ENCODE measurements at places on chromosomes 1 and 21. TPM values are rescaled to one million over a fixed set of nuclear protein-coding genes. Genes with fewer than 3 reads are reported as not detected.
A peak's percentile ranks its signal among the peaks of the same experiment; 100 is the strongest.

- H3K27ac ChIP-seq: no peak overlapping the region
- H3K4me1 ChIP-seq: no peaks in the 10 kb centered on the region
- DNase-seq: no peak
- no peaks in the 10 kb centered on the region for H3K36me3 ChIP-seq
Observed at GRCh38 chr1:23597635-23598388, 38.5 kb upstream of the ID3 start.

DNA sequence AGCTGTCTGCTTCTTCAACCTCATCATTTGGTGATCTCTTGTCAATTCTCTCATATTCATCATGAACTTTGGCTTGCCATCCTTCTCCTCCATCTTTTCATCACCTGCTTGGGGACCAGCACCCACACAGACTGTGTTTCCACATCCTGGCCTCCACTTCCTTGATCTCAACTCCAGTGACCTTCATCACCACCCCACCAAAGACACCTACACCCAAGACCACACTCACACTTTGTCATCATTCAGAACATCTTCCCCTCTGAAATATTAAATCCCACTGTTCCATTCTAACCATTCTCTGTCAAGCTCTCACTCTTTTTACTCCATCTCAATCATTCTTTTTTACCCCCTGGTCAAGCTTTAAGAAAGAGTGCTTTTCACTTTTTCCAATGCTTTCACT, 115.5 kb upstream of the VAV3 start:
- H3K4me3 ChIP-seq: no peak overlapping the region
- H3K27ac ChIP-seq: no peak overlapping the region
- no peaks in the 10 kb centered on the region for H3K36me3 ChIP-seq
- no peak for DNase-seq
- no peaks in the 10 kb centered on the region for H3K27me3 ChIP-seq

MR1 gene
- 39.3 TPM for total RNA-seq

TRAF3IP3 gene
- 8.4 TPM for total RNA-seq

GRCh38 chr1:208166340-208167138, 77.6 kb downstream of the PLXNA2 start:
- H3K36me3 ChIP-seq: no peaks in the 10 kb centered on the region
- no peak overlapping the region for H3K4me3 ChIP-seq
- H3K27me3 ChIP-seq: no peaks in the 10 kb centered on the region
- peak; percentile 63 for DNase-seq
- peaks cover 72% of the 10 kb centered on the region for H3K4me1 ChIP-seq
- H3K27ac ChIP-seq: no peak overlapping the region

DNA sequence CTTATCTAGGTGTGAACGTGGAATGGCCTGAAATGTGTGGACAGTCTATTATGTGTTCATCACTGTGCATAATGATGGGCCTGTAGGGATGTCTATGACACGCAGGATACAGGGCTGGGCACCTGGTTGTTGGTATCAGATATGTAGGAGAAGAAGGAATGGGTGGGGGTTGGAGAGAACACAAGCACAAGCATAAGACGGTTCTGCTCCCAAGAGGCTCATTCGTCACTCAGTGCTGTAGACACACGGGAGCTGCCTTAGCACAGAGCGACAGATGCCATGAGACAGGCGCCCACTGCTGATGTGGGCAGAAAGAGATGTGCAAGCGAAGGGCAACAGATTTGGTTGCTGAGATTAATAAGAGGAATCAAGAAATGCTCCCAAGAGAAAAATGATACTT, 256.2 kb downstream of the DISC1 start:
- no peaks in the 10 kb centered on the region for H3K4me1 ChIP-seq
- H3K36me3 ChIP-seq: no peaks in the 10 kb centered on the region
- H3K27ac ChIP-seq: no peak overlapping the region
- no peak for DNase-seq

DNA sequence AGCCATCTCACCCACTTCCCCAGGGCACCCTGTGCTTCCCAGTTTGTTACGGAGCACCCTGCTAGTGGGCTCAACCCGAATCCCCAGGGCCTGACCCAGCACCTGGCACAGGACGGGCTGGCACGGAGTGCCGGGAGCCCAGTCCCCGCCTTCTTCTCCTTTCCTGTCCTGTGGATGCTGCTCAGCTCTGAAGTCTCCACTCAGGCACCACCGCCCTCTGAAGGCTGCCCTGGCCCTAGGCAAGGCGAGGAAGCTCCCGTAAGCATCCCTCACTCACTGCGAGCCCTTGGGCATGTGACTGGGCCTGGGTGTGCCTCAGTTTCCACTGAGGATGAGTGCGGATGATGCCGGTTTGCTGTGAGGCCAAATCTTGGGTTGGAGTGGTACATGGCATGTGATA, 21.8 kb downstream of the SLC1A7 start:
- H3K27me3 ChIP-seq: no peaks in the 10 kb centered on the region
- peaks cover 6% of the 10 kb centered on the region for H3K4me1 ChIP-seq
- peak; percentile 56 for DNase-seq
- no peaks in the 10 kb centered on the region for H3K36me3 ChIP-seq
- H3K27ac ChIP-seq: no peak overlapping the region
